NCI-H2171 (cell line): ENCODE measurements at places on chromosomes 2 and 18.
A peak's percentile ranks its signal among the peaks of the same experiment; 100 is the strongest.

DNA sequence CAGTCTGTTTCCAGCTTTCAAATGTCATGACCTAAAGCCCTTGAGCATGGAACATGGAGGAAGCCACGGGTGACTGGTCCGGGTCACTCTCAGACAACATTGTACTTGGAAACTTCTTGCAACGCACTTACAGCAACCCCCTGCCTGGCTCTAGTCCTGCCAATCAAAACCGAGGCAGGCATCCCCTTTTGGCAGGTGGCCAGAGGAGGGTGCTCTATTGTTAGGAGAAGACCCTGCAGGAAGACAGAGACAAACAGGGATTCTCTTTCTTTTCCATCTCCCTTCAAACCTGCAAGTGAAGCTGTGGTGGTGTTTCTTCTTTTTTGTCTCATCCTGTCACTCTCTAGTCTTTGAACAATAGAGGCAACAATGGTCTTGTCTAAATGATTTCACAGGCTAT lies 667.2 kb downstream of the ZEB2 start:
- no peak for DNase-seq

- DNase-seq, result no peak
These were observed 199.3 kb upstream of the HDAC4 start for GRCh38 chr2:239600001-239600593.

- no peak for DNase-seq
These were observed 253.7 kb upstream of the LINC00305 start for GRCh38 chr18:64402636-64403035.

DNA sequence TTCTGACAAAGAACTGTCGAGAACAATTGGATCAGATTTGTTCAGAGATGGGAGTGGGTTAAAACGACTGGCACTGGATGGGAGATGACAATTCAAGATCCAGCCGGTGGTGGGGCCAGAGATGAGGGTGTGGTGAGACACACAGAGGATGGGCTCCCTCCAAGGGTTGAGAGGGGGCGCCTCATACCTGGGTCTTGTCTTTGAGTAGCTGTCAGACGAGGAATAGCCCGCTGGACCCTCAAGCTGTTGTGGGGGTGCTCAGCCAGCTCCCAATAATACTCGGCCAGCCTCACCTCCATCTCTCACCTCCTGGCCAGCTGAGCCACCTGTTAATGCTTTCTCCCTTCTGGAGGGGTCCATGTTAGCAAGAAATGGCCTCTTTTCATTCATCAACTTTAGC lies 14.0 kb downstream of the INPP5D start:
- DNase-seq, result no peak

- no peak for DNase-seq
These were observed 26.9 kb upstream of the KCTD1 start for GRCh38 chr18:26574958-26575864.

DNA sequence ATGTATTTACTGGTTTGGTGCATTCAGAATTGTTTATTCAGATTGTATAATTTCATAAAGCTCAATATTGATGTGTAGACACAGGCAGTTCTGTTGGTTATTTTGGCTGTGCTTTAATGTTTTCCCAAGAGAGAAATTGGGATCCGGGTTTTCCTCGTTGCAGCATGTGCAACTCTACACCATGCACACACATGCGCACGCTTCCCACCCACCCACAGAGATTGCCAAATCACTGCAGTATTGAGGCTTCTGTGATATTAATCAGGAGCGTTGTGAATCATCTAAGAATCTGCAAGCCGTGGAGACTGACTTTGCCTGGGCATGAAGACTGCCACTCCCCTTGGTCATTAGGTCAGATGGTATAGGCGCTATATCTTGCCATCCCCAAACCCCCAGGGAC lies 571.5 kb downstream of the SLC4A3 start:
- peak; percentile 33 for DNase-seq

DNA sequence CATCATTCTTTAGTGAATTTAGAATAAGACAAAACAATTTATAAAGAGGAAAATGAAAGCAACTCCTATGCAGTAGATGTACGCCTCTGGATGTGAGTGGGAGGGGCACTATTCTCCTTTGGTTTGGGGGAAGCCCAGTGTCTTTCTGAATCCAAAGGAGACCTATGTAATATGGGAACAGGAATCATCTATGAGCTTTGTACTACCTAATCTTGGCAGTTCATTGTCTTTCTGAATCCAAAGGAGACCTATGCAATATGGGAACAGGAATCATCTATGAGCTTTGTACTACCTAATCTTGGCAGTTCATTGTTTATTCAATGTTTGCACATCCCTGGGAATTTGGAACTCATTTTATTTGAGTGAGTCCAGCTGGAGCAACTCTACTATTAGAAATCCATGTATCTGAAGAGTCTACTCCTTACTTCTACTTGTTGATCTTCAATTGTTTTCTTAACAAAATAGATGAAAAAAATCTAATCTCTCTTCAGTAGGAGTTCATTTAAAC lies 401.1 kb upstream of the LRATD1 start:
- no peak for DNase-seq

DNA sequence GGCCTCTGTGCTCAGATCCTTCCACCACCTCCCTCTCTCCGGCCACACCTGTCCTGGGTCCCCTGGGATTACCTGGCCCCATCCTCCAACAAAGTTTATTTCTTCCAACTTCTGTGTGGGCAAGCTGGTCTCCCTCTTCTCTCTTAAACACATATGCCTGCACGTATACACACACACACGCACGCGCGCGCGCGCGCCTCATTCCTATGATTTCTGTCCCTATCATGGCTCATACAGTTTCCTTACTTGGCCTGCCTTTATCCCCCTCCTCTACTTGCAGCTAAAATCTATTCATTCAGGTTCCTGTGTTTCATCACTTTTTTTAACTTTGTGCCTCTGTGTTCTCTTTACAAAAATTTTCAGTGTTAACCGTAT lies 96.4 kb downstream of the LOXHD1 start:
- no peak for DNase-seq

DNA sequence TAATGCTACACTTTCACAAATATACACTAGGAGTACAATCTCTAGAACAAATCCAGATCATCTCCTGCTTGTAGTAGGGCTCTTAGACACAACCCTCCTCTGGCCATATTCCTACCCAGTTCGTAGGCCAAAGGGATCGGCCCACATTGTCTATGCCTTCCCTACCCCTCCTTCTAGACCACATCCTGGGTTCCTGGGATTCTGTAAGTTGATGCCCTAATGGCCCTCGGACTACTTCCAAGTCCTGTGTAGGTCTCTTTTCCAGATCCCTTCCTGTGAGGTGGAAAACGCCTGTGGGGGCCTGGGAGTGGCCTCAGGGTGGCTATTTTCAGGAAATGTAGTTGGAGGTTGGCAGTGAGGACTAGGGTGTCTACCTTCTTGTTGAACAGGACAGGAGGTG lies 289.7 kb downstream of the ZNF385B start:
- DNase-seq, result no peak

DNA sequence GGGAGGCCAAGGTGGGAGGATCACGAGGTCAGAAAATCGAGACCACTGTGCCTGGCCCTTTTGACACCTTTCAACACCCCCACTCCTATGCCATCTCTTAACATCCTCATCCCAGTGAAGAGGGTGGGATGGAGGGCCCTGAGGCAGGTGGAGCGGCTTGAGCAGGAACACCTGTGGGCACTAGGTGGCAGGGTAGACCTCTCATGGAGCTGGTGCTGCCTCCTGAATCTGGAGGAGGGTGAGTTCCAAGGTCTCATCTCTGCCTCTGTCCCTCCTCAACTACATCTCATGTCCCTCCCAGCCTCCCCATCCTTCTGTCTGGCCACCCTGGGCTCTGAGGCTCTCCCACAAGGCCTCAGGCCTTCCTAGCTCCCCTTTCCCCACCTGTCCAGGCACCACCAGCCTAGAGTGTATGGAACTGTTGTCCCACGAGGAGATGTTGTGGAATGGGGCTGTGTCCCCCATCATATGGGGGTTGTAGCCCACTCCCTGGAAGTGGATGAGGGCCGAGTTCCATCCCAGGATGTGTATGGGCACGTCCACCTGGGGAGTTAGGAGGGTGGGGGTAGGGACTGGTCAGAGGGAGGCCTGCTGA lies 17.0 kb upstream of the CRYBA2 start:
- DNase-seq, result peak; percentile 28

DNA sequence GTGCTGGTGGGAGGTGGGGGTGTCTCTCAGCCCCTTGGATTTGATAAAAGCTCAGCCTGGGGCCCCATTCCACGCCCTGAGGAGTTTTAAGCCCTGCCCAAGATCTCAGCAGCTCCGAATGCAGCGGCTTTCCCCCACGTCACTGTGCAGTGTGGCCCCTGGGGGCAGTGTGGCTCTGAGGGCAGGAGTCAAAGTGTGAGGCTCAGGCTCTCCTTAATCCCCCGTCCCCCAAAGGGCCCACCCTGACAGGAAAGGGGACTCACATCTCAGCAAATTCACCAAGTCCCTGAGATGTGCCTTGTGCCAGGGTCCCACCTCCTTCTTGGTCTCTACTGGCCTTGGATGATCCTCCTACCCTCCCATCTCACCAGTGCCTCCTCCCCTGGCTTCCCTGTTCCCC lies 25.2 kb downstream of the NPPC start:
- no peak for DNase-seq

DNA sequence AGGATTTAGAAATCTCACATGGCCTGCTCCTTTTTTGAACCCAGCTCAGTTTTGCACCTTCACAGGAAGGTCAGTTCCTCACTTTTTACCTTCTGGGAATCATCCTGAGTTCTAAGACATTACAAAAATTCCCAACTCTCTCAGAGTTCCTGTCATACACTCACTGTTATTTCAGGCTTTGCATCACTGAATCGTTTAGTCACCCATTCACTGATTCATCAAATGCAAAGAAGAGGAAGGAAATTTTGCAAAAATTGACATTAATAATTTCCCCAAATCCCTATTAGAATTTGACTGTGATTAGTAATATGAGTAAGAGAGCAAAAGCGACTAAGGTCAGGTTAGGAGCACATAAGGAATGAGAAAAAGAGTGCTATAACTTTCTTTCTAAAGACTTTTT lies 197.5 kb downstream of the PDE1A start:
- no peak for DNase-seq

DNA sequence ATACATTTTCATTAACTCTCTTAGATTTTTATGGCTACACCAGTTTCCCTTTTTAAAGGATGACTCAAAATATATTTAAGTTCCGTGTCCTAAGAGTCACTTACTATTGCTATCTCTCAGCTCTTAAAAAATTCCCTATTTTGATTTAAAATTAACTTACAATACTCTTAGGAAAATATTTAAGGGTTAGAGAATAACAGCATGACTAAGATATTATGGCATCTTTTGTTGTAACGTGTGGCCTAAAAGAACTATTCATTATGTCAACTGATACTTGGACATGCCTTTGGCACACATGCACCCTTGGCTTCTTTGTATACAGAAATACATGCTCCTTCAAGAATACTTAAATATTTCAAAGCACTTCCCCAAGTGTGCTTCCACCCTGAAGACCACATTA lies 42.3 kb downstream of the SCN3A start:
- no peak for DNase-seq

GRCh38 chr18:75173125-75173432 lies 35.9 kb downstream of the PTGR3 start:
- no peak for DNase-seq

GRCh38 chr2:8999102-8999446 lies 4.4 kb downstream of the MBOAT2 start:
- DNase-seq, result no peak

- no peak for DNase-seq
These were observed 92.5 kb downstream of the ZFP36L2 start for GRCh38 chr2:43133708-43134570.

- DNase-seq, result no peak
These were observed 22.3 kb upstream of the RHOB start for GRCh38 chr2:20424300-20425290.

DNA sequence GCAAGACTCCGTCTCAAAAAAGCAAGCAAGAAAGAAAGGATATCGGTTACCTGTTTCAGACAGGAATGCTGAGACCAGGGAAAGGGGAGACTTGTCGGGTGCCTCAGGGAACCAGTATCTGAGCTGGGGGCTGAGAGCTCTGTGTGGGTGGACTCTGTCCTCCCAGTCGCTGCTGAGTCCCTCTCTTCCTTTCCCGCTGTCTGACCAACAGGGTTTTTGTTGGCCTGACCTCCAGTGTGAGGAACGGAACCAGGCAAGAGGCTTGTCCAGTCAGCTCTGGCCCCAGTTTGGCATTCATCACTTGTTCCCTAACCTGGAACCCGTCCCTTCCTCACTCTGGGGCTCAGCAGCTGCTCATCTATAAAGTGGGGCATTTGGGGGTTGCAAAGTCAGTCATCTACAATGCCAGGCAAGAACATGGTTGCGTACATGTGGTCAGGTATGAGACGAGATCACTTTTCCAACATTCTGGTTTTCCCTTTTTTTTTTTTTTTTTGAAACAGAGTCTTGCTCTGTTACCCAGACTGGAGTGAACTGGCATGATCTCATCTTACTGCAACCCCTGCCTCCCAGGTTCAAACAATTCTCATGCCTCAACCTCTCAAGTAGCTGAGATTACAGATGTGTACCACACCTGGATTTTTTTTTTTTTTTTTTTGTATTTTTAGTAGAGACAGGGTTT lies 116.4 kb downstream of the PLB1 start:
- no peak for DNase-seq
